Stimulated activated CD8-positive, alpha-beta memory T cell treated with anti-CD3 and anti-CD28 coated beads, Interleukin-7, amount 100 ng/mL, for 1 hour (primary cell): ENCODE measurements at places on chromosomes 6 and 20.

- no peak for DNase-seq
Measured at GRCh38 chr6:127058027-127058426, 60.4 kb upstream of the RSPO3 start.

GRCh38 chr20:33337119-33337518 is 54.1 kb downstream of the BPIFB1 start:
- no peak for DNase-seq

DNA sequence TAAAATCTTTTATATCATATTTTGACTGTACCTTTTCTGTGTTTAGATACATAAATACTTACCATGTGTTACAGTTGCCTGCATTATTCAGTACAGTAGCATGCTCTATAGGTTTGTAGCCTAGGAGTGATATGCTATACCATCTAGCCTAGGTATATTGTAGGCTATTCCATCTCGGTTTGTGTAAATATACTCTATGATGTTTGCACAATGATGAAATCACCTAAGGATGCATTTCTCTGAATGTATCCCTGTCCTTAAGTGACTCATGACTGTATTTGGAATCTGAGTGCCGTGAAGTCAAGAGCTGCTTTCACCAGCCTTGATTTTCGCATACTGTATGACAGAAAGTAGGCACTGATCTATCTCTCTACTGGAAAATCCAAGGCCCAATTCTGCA is 129.9 kb downstream of the UTRN start:
- DNase-seq = no peak

- no peak for DNase-seq
Measured at GRCh38 chr20:52011093-52011492, 180.5 kb downstream of the ZFP64 start.

DNA sequence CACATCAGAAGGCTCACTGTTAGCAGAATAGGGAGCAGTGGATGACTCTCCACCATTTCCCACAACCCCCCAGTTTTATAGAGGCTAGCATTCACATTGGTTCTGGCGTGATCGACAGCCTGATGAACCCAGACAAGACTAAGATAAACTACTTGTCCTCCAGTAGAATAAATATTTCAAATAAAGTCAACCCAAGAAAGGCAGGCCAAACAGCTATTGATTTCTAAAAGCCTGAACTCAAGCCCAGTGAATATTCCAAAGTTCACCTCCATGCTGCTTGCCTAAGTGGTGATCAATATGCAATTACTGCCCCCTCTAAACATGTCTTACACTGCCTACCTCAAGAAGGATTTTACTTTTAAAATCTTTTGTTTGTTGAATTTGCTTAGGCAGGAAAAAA is 104.5 kb downstream of the CTNNBL1 start:
- no peak for DNase-seq

DNA sequence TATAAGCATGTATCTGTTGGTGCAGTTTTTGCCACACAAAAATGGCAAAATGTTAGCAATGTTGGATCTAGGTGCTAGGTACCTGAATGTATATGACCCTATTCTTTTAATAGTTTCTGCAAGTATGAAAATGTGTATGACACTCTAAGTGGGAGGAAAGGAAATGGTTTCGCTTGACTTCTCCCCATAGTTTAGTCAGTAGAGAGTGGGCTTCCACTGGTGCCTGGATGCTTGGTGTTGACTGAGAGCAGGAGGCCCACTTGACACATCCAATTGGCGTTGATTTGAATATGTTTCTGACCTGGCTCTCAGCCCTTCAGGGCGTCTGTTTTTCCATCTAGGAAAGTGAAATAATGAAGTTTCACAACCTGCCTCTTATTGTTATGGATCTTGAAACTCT is 41.8 kb upstream of the GABRR1 start:
- DNase-seq = no peak

DNA sequence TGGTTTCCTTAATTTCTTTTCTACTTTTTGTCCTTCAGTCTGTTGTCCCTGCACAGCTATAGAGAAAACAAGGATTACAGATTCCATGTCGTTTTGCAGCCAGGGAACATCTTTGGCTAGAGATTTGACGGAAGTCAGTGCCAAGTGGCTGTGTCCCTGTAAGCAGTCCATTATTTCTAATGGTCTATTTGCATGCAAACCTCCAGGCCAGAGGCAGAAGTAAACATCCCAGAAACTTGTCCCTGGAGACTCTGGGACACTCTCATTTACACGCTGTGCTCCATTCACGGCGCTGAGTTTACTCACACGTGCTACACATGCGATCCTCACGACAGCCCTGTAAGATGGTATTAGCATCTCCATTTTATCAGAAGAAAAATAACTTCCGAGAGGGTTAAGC is 355.5 kb downstream of the PRKN start:
- no peak for DNase-seq

- peak; percentile 39 for DNase-seq
Measured at GRCh38 chr6:37050045-37050853, 44.8 kb downstream of the FGD2 start.

DNA sequence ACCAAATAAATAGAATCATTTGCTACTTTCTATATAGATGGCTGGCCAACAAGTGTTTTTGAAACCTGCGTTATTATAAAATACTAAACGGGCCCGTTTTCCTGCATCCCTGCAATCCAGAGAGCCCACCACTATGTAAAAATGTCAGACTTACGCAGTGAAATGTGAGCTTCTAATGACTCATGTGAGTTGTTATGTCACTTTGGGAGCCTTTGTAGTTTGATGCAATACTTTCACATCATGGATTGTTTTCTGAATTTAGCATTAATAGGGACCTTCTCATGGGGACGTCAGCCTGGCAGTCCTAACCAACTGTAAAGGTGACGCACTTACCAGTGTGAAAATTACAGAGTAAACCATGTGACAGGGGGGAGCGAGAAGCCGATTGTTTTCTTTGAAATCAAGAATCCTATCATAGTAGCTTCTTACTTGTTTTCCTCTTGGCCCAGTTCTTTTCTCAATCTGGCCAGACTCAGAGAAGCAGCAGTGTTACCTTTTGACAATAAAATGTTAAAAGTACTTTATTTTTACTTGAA is 75.3 kb downstream of the SSR1 start:
- no peak for DNase-seq

DNA sequence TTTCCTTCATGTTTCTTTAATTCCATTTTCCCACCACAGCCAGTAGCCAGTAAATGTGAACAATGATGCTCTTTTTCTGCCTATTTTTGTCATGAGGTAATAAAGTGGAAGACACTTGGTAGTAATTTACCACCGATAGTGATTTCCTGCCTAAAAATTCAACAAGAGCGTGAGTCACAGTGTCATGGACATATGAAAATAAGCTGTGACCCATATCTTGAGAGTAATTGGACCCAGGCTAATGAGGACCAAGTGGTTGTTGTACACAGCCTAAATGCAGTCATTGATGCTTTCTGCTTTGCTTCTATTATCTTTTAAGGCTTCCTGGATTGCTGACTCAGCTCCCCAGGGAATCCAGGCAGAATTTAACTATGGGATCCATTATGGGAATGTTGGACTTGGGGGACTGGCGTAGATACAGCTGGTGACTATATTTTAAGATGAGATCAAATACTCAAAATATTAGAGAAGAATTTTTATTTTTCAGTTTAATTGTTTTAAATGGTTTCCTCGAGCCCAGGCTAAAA is 265.9 kb upstream of the FERMT1 start:
- no peak for DNase-seq

DNA sequence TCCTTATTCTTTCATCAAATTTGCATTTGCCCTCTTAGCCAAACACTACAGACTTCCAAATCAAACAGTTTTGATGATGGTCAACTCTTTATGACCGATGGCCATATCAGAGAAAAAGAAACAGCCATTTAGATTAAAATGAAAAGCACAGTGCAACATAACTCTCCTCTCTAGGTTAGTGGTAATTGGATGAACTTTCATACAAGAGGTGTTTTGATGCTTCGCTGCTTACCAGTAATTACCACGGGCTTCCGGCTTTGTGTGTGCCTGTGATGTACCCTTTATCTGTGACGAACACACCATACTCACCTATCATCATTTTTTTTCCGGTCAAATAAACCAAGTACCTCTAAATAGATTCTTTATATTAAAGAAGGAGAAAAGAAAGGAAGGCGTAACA is 181.8 kb downstream of the FOXA2 start:
- no peak for DNase-seq

GRCh38 chr6:26375270-26375669 is 7.6 kb upstream of the BTN2A2 start:
- DNase-seq = no peak

- no peak for DNase-seq
Measured at GRCh38 chr6:163347021-163347446, 67.5 kb upstream of the QKI start.

DNA sequence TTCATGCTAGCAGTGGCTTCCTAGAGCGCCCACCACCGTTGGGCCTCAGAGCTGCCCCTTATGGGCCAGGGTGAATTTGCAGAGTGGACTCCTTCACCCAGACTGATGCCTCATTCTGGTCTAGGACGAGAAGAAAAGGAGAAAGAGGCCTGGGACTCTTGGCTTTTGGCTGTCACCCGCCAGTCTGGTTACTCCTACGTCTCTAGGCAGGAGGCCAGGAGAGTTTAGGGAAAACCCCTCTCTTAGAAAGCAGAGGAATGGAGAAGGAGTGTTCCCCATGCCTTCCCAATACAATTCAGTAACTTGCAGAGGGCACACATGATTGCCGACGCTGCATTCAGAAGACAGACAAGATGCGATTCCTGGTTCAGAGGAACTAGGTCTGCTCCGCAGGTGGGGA is 70.1 kb downstream of the CDC5L start:
- no peak for DNase-seq

DNA sequence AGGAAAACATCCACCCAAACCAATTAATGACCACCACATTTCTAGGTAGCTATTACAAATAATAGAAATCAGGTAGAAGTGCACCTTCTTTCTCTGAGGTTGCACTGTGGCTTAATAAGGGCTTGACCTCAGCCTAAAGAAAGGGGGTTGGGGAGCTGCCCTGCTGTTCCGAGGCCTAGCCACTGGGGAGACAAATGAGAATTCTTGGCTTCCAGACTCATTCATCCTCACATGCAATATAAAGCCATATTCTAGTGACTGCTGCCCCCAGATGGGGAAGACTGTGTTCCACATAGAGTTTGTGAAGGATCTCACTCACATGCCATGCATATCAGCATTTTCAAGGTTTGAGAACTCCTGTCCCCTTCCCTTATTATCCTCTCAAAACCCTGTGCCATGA is 22.9 kb downstream of the SAYSD1 start:
- DNase-seq = no peak

GRCh38 chr6:7137335-7138045 is 29.7 kb downstream of the RREB1 start:
- no peak for DNase-seq

DNA sequence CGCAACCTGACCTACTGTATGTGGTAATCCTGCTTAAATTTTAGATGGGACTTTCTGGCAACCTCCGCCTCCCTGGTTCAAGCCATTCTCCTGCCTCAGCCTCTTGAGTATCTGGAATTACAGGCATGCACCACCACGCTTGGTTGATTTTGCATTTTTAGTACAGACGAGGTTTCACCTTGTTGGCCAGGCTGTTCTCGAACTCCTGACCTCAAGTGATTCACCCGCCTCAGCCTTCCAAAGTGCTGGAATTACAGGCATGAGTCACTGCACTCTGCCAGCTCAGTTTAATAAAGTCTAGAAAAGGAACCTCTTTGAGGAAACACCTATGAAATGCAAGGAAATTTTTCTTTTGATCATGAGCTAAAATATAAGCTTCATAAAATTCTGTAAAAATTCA is 9.0 kb upstream of the PLCB4 start:
- no peak for DNase-seq

DNA sequence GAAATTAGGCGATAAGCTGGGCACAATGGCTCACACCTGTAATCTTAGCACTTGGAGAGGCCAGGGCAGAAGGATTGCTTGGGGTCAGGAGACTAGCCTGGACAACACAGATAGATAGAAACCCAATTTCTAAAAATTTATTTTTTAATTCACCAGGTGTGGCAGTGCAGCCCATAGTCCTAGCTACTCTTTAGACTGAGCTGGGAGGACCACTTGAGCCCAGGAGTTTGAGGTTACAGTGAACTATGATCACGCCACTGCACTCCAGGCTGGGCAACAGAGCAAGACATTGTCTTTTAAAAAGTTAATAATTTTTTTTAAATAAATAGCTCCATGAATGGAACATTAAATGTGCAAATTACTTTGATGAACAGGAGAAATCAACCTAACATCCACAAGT is 8.2 kb downstream of the ZNF318 start:
- no peak for DNase-seq

DNA sequence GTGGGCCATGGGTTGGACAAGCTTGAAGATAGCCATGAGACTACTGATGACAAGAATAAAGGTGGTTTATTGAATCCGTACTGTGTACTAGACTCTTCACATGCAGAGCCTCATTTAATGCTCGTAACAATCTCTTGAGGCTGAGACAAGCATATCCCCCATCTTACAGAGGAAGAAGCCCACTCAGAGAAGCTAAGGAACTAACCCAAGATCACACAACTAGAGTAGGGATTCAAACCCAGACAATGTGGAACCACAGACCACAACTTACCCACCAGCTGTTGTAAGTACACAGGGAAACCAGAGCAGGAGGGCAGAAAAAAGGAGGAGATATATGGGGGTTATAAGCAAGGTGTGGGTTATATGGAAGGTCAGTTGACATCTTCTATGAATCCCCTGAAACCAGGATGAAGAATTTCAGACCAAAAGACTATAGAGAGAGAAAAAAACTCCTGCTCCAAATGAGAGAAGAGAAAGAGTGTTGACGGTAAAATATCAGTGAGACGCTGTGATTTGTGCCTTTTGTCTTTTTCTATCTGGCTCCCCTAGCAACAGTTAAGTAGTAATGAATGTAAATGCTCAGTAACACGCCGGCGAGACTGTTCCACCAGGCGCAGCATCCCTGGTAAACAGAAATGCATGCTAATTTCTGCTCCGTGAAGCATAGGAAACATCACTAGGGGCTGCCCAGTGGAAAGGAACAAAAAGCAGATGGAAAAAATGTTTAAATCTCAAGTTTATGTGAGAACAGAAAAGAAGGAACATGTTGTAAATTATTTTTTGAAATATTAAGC is 80.1 kb upstream of the SLC22A16 start:
- no peak for DNase-seq

- DNase-seq = no peak
Measured at GRCh38 chr6:74658391-74658790, 547.5 kb downstream of the COL12A1 start.

- no peak for DNase-seq
Measured at GRCh38 chr20:32737371-32738223, 5.7 kb downstream of the COMMD7 start.

- DNase-seq = no peak
Measured at GRCh38 chr6:18179770-18180356, 24.6 kb downstream of the KDM1B start.

- DNase-seq = no peak
Measured at GRCh38 chr6:117138425-117138824, 126.9 kb upstream of the VGLL2 start.
